ENCODE measurements at places on chromosomes 4 and X. TPM values are rescaled to one million over a fixed set of nuclear protein-coding genes. Genes with fewer than 3 reads are reported as not detected.

Gene USP17L10
- total RNA-seq, result not detected

Gene FAM13A
- 22.2 TPM for total RNA-seq

DNA sequence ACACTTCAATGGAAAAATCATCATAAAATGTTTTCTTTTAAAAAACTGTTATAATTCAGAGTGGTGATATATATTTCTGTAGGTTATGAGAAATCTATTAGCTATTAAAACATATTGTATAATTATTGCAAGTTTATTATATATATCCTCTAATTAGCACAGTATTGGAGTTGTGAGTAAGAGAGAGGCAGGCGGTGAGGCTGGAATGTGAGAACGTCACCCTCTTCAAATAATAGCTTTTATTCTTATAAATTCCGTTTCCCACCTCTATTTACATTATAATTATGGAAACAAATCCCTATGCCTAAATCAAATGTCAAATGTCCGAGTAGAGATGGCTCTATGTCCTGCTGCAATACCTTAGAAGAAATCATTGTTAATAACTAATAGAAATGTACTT, 292.9 kb downstream of the ADGRL3 start:
- no peaks in the 10 kb centered on the region for H3K4me1 ChIP-seq
- no peak for DNase-seq
- H3K36me3 ChIP-seq, result no peaks in the 10 kb centered on the region
- no peak overlapping the region for H3K27ac ChIP-seq

- no peaks in the 10 kb centered on the region for H3K36me3 ChIP-seq
- H3K27ac ChIP-seq, result no peak overlapping the region
- no peak overlapping the region for H3K4me3 ChIP-seq
Measured at GRCh38 chr4:181659202-181659601, 584.0 kb upstream of the TENM3 start.

DNA sequence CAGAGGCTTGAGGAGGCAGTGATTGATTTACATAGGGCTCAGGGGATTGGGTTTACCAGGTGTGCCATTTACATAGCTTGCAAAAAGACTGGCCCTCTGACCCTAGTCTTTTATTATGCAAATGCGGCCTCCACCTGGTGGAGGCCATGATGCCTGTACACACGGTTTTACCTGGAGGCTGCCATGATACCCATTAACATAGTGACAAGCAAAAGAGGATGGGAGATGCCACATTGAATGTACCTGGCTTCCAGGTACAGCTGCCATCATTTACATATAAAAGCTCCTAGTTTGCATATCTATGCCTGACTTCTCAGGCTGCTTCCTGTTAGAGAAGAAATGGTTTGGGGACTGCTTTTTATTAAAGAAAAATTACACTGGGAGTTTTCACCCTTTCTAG, 72.0 kb downstream of the NEXMIF start:
- H3K27ac ChIP-seq, result no peak overlapping the region
- no peak overlapping the region for H3K4me3 ChIP-seq
- no peaks in the 10 kb centered on the region for H3K27me3 ChIP-seq
- DNase-seq, result no peak

- no peak overlapping the region for H3K27ac ChIP-seq
- no peak overlapping the region for H3K4me3 ChIP-seq
- H3K27me3 ChIP-seq, result no peaks in the 10 kb centered on the region
- DNase-seq, result no peak
- H3K36me3 ChIP-seq, result no peaks in the 10 kb centered on the region
Measured at GRCh38 chr4:24594887-24595286, 10.5 kb upstream of the DHX15 start.

Gene KCTD8
- not detected for total RNA-seq

GRCh38 chr4:123121241-123121907, 199.0 kb upstream of the NUDT6 start:
- no peak overlapping the region for H3K27ac ChIP-seq
- no peak overlapping the region for H3K4me3 ChIP-seq
- DNase-seq, result no peak

DNA sequence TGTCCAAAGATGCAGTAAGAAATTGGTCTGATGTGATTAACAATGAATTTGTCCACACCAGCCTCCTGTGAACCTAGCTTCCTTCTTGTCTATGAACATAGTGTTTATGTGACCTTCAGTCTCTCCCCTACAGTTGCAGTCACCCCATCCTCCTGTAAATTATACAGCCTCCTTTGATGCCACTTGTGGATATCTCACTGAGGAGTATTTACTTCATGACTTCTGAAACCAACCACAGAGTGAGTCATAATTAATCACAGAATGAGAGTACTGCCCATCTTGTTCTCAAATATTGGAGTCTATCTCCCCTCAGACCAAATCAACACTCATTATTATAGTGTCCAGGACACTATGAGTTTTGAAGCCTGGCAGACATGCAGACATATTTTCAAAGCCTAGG, 27.3 kb upstream of the XAGE2 start:
- no peaks in the 10 kb centered on the region for H3K36me3 ChIP-seq
- no peaks in the 10 kb centered on the region for H3K27me3 ChIP-seq

DNA sequence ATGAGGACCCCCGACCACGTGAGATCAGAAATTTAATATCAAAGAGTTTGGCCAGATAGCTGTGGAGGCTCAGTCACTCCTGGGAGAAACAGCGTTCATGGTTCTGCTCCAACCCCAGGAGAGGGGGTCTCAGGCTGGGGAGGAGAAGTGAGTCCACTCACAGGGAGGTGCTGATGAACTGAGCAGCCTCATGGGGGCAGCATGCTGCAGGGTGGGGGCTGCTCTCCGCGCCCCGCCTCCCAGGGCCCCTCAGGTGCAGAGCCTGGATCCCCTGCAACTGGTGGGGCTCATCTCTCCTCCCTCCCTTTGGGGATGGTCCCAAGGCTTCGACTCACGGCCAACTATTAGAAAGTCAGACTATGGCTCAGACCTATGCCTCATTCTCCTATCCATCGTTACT, 26.6 kb upstream of the C4orf50 start:
- H3K36me3 ChIP-seq, result no peaks in the 10 kb centered on the region
- H3K4me3 ChIP-seq, result no peak overlapping the region
- no peaks in the 10 kb centered on the region for H3K27me3 ChIP-seq
- DNase-seq, result no peak

- no peak overlapping the region for H3K4me3 ChIP-seq
- H3K27ac ChIP-seq, result peak overlapping the region; percentile 14
- peaks cover 17% of the 10 kb centered on the region for H3K4me1 ChIP-seq
- H3K27me3 ChIP-seq, result no peaks in the 10 kb centered on the region
- no peak for DNase-seq
Measured at GRCh38 chrX:13167481-13168231, 123.2 kb upstream of the FAM9C start.

- H3K27me3 ChIP-seq, result no peaks in the 10 kb centered on the region
- peak overlapping the region; percentile 30 for H3K27ac ChIP-seq
- no peak overlapping the region for H3K4me3 ChIP-seq
- no peak for DNase-seq
- no peaks in the 10 kb centered on the region for H3K36me3 ChIP-seq
Measured at GRCh38 chr4:15457406-15458201, 12.1 kb upstream of the CC2D2A start.

DNA sequence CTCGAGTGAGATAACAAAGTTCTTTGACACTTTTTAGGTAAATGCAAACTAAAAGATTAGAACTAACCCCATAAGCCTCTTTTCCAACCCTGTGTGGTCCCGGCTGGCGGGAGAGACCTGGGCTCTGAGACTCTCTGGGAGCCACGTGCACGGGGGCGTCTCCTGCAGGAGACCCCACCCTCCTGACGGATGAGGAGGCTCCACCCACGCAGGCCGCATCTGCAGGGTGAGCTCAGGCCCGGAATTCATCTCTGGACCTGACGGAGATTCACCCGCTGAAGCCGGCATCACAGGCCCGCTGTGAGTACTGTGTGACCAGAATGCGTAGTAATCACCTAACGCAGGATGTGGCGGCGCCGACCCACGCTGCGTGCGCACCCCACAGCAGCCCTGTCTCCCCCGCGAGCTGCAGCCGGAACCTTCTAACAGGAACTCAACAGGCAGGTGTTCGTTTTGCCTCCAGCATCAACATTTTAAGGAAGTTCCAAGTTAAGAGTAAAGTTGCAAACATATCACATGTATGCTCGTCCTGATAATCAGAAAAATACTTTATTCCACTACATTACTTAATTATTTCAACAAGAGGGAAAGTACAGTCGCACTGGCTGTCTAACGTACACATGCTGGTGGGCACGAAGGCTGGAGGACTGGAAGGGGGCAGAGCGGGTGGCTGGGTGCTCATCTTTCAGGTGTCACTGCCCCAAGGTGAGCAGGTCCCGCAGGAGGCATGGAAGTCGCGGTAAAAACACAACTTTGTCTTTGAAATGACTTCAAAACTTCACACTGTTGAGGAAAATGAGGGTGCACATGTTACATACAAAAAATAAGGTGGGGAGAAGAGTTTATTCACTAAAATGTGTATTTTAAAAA, 44.5 kb downstream of the FGFRL1 start:
- peak; percentile 77 for DNase-seq
- H3K36me3 ChIP-seq, result no peaks in the 10 kb centered on the region
- no peak overlapping the region for H3K27ac ChIP-seq
- no peak overlapping the region for H3K4me3 ChIP-seq

Gene USP17L17
- not detected for total RNA-seq

DNA sequence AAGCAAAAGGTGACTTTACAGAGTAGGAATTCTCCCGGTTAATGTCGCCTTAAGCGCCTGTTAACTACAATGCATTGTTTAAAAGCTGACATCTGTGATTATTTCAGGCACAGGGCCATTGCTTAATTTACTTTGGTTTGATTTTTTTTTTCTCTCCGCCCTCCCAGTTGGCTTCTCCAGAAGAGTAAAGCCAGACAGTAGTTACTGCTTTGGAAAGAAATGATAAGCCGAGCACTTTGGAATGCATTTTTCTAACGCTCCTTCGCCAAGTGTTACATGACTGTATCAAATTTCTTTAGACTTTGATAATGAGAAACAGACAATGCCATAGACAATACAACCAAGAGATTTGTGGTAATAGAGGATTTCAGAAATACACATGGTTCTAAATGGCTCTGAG, 383.0 kb upstream of the TENM3 start:
- H3K4me1 ChIP-seq, result no peaks in the 10 kb centered on the region
- H3K27ac ChIP-seq, result no peak overlapping the region
- peak; percentile 1 for DNase-seq
- no peaks in the 10 kb centered on the region for H3K27me3 ChIP-seq

DNA sequence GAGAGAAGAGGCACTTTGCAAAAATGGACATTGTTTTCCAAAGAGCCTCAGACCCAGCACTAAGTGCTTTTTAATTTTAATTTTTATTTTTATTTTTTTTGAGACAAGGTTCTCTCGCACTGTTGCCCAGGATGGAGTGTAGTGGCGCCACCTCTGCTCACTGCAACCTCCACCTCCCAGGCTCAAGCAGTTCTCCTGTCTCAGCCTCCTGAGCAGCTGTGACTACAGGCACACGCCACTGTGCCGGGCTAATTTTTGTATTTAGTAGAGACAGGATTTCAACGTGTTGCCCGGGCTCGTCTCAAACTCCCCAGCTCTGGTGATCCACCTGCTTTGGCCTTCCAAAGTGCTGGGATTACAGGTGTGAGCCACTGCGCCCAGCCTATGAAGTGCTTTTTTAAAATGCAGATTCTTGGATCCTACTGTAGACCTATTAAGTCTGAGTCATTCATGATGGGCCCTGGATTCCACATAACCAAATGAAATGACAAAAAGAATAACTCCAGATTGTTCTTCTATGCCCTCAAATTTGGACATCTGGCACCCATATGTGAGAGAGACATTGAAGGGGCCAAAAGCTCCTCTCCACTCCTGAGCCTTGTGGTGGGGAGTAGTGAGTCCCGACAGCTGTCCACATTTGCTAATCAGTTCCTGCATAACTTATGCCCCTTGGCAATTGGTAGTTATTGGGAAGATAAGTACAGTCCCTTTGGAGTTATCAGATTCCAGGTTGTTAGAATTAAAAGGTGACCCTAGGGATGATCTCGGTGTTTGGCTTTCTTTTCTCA, 3.6 kb downstream of the NOCT start:
- DNase-seq, result no peak
- no peak overlapping the region for H3K4me3 ChIP-seq
- no peak overlapping the region for H3K27ac ChIP-seq
- no peaks in the 10 kb centered on the region for H3K27me3 ChIP-seq

- H3K36me3 ChIP-seq, result no peaks in the 10 kb centered on the region
- no peak overlapping the region for H3K4me3 ChIP-seq
- H3K27me3 ChIP-seq, result no peaks in the 10 kb centered on the region
- H3K27ac ChIP-seq, result no peak overlapping the region
Measured at GRCh38 chrX:111914398-111915090, 38.6 kb downstream of the TRPC5OS start.

DNA sequence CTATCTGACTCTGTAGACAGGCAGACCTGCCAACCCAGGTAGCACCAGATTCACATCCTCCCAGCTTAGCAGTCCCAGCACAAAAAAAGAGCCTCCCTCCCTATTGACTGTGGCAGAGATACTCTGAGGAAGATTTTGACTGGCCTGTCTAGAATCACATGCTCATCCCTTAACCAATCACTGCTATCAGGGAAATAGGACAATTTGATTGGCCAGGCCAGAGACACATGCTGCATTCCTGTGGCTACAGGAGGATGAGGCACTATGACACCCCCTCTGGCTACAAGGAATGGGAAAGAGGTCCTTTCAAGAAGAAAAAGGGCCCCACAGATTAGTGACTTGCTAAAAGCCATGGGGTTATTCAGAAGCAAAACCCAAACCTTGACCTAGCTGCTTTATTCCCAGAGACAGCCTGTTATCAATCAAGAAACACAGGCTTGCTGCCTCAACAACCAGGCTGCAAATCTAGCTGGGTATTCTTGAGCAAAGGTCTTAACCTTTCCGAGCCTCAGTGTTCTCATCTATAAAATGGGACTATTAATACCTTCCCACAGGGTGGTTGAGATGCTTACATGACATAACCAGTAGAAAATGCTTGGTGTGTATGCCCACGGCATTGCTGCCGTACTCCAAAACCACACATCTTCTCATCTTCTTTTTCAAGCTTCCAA, 147.6 kb downstream of the BCOR start:
- H3K27me3 ChIP-seq, result no peaks in the 10 kb centered on the region
- no peak for DNase-seq
- H3K4me3 ChIP-seq, result no peak overlapping the region
- no peaks in the 10 kb centered on the region for H3K36me3 ChIP-seq
- no peaks in the 10 kb centered on the region for H3K4me1 ChIP-seq

DNA sequence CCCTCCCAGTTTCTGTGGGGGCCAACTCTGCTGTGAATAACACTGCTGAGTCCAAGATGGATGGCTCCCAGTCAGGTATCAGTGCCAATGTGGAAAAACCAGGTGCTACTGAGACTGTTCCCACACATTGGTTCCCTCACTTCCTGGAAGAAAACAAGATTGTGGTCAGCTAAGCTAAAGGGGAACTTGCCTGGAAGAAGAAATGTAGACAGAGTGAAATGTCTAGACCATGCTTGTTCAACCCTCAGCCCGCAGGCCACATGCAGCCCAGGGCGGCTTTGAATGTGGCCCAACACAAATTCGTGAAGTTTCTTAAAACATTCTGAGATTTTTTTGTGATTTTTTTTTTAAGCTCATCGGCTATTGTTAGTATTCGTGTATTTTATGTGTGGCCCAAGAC, 28.6 kb upstream of the UTP14A start:
- H3K4me1 ChIP-seq, result no peaks in the 10 kb centered on the region
- DNase-seq, result no peak
- no peak overlapping the region for H3K4me3 ChIP-seq
- no peak overlapping the region for H3K27ac ChIP-seq
- H3K36me3 ChIP-seq, result no peaks in the 10 kb centered on the region
- H3K27me3 ChIP-seq, result no peaks in the 10 kb centered on the region
